Activated CD8-positive, alpha-beta memory T cell treated with anti-CD3 and anti-CD28 coated beads, Interleukin-2, amount 50 U/mL, for 4 hours (primary cell): ENCODE measurements at places on chromosomes 4 and X.

- no peak for DNase-seq
Measured at GRCh38 chr4:2330091-2331042, 68.5 kb upstream of the MXD4 start.

DNA sequence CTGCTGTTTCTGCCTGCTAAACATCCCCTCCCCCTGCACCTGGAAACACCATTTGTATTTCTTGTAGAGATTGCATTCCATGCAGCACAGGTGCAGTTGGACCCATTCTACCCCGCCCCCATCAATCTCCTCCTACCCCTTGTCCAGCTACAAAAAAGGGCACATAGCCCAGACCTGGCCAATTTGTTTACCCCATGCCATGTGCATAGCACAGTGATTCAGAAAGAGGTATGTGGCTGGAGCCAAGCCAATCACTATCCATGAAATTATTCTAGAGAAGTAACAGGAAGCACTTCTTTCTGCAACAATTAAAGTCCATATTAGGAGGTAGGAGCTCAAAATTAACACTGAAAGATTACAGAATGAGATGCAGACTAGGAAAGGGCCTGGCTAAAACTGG lies 20.2 kb upstream of the TMEM184C start:
- no peak for DNase-seq

- DNase-seq, result no peak
Measured at GRCh38 chr4:41657561-41657960, 91.0 kb downstream of the PHOX2B start.

DNA sequence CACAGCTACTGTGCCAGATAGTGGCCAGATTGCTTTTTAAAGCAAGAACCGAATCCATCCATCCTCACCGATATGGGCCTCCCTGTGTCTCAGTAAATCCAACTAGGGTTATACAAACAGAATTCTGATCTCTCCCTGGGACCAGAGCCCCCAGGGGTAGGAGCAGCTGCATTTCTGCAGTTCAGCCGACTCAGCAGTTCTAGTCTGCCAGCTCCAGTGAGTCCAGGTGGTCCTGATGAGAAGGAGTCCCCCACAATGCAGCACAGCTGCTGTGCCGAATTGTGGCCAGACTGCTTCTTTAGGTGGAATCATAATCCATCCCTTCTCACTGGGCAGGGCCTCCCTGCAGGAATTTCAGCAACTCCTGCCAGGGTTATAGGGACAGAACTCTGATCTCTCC lies 532.9 kb downstream of the ACTRT1 start:
- no peak for DNase-seq

DNA sequence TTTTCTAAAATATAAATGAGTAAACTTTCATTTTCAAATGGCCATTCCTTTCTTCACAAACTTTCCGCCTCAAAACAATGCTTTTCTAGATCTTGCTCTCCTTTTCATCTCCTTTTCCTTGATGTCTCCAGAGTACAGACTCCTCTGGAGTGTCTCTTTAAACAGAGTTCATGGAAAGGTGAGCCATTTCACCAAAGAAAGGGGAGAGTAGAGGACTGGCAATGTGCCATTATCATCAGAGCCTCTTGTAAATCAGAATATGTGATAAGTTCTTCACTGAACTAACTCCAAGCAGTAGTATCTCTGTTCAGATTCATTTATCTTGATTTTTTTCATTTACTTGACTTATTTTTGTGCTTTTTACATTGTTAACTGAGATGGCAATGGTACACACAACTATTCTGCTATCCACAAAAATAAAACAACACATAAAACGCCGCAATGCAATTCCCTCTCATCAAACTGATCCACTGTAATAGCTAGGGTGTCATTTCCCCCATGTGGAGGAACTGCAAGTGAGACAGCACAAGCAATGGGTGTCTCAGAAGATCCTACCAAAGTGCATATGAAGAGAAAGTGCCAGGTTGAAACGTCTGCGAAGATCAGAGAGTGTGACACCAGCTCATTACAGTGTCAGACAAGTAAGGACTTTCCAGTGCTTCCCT lies 125.4 kb downstream of the RASL11B start:
- DNase-seq, result no peak

DNA sequence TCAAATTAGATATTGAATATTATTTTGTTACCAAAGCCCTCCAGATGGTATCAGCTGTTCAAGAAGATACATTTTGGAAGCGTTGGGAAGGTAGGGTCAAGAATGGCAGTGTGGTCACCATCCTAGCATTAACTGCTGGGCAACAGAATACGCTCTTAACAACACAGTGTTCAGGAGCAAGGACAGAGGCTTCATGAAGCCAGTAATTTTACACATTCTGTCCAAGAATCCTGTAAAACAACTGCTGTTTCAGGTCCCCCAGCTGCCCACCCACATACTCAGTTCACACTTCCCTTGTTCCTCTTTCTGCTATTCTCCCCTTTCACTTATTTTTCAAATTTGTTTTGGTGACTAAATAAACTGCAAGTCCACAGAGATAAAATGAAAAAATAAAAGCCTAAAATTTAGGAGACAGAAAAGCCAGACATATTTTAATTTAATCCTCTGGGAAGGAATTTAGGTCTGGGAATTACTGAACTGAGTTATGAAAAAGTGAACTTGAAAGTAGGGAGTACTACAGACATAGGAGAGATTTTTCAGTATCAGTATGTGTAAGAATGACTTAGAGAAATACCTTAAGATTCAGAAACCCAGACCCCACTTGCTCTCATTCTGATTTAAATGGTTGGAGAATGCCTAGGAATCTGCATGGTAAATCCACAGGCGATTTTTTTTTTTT lies 406.7 kb downstream of the MAPK10 start:
- no peak for DNase-seq

DNA sequence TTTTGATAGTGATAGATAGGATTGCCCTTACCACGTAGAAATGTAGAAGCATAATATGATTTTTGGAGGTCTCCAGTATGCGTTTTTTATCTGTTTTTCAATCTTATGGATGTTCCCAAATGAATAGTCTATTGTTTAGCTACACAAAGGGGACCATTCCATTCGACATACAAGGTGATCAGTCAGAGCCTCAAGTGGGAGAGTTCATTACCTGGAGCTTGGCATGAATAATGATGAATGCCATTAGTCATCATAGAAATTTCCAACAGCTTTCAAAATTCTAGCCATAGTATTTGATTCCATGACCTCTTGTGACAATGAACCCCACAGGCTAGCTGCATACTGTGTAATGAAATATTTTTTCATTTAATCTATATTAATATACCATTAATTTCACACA lies 123.6 kb downstream of the PDHA2 start:
- DNase-seq, result no peak

DNA sequence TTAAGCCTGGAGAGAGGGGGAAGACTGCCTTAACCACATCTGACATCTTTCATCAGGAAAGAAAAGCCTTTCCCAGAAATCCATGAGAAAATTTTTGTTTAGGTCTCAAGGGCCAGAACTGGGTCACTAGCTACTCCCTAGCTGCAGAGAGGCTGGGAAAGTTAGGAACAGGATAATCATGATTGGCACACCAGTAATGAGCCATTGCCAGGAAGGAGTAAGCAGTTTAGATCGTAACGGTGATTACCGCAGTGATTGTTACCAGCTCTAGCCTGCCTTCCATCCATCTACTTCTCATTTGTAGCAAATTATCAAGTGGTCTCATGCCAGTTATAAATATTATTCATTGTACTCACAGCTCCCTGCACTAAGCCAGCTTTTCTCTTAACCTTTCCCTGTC lies 22.7 kb upstream of the STX18 start:
- no peak for DNase-seq

GRCh38 chr4:136342666-136343065 lies 1189.6 kb downstream of the PCDH18 start:
- DNase-seq, result no peak

GRCh38 chr4:1604181-1604705 lies 79.9 kb downstream of the FAM53A start:
- peak; percentile 9 for DNase-seq

- DNase-seq, result no peak
Measured at GRCh38 chr4:38703635-38704034, 39.6 kb downstream of the KLF3 start.

- no peak for DNase-seq
Measured at GRCh38 chr4:127642169-127642568, 9.4 kb downstream of the INTU start.

DNA sequence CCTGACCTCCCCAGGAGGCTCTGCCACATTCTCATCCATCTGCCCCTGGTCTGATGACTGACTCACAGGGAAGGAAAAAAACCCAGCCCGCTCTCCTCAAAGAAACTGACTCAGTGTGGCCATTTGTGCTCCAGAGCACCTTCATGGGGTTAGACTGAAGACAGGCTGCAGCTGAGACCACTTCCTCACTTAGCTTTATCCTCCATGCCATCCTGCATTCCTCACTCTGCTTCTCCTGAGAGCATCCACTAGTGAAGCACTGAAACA lies 35.9 kb upstream of the HPSE start:
- DNase-seq, result no peak

GRCh38 chrX:1809581-1809980 lies 194.7 kb downstream of the ASMT start:
- DNase-seq, result no peak

- DNase-seq, result no peak
Measured at GRCh38 chr4:119897260-119897659, 169.4 kb downstream of the MAD2L1 start.

DNA sequence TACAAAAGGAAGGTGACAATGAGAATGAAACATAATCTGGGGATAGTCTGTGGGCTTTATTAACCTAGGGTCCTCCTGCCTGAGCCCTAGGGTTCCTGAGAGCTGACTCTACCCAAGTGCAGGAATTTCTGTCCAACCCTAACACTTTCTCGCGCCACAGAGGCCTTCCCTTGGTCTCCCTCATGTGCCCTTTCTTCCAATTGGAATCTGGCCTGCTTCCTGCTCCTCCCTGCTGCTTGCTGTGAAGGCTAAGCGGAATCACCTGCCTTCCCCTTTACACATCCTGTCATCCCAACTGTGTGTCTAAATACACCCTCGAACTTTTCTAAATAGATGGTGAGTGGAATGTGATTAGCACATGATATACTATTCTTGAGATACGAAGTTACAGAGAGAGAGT lies 5.9 kb downstream of the MAGEA11 start:
- no peak for DNase-seq

GRCh38 chr4:6746721-6747293 lies 30.8 kb downstream of the BLOC1S4 start:
- DNase-seq, result no peak

DNA sequence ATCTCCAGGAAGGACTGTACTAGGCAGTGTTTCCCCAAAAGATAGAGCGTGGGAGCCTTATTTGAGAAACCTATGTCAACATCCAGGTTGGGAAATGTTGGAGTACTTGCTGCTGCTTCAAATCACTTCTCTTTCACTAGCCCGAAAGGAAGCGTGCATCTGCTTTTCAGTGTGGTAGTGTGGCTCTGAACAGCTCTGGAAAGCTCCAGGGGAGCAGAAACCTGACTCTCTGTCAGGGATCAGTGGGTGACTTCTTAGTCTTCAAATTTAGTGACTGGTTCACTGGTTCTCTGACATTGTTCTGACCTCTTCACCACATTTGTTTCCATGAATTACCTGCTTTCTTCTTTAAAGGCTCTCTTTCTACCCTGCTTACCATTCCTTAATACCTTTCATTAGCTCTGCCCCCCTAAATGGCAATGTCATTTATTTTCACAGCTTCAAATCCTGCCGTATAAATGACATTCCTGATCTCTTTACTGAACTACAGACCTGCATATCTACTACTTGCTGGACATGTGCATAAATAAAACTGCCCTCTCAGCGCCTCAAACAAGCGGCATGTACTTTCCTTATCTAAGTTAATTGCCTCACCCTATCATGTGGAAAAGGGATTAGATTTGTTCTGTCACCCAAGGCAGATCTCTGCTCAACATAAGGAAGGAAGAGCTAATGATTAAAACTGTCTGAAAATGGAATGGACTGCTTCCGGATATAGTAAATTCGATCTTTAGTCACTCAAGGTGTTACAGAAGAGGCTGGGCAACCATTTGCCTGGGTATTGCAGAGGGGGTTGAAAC lies 37.0 kb downstream of the DLG3 start:
- no peak for DNase-seq

GRCh38 chrX:114599911-114600310 lies 16.0 kb downstream of the HTR2C start:
- no peak for DNase-seq

DNA sequence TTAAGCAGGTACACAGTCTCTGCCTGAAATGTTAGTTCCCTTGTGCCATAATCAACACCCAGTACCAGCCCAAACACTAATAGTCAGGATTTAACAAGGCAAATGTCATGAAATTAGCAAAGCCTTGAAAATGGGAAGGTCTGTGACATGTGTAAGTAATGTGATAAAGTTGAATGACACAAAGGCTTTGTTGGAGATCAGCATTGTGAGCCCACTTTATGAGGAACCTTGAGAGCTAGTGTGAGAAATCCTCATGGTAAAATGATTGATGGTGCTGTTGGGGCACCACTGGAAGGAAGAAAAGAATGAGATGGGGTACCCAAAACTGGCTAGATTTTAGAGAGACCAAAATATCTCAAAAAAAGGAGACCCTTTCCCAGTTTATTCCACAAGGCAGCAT lies 3.3 kb upstream of the LIN54 start:
- DNase-seq, result no peak

GRCh38 chr4:108159845-108160244 lies 8.9 kb downstream of the LEF1 start:
- no peak for DNase-seq

DNA sequence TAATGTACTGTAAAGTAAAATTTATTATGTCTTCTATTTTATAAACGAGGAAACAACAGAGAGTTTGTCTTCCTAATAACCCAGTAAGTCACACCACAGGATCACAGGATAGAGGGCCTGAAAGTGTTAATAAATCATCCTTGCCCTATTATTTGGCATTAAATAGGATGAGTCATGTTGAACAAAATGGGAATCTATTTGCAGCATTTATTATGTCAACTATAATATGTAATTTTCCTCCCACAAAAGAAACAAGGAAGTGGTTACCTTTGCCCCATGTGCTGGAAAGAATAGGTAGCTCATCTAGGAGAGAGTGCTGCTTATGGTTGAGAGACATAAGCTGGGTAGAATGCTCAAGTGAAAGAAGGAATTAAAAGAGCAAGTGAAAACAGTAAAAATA lies 237.6 kb upstream of the NDST3 start:
- no peak for DNase-seq

DNA sequence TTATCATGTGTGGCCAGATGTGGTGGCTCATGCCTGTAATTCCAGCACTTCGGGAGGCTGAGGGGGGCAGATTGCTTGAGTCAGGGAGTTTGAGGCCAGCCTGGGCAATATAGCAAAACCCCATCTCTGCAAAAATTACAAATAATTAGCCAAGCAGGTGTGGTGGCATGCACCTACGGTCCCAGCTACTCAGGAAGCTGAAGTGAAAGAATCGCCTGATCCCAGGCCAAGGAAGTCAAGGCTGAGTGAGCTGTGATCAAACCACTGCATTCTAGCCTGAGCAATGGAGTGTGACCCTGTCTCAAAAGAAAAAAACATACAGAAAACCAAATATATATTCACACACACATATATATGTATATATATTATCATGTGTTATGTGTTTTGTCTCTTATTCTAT lies 15.0 kb downstream of the APELA start:
- no peak for DNase-seq
